ENCODE measurements at places on chromosomes 2 and 18. TPM values are rescaled to one million over a fixed set of nuclear protein-coding genes. Genes with fewer than 3 reads are reported as not detected.

DNA sequence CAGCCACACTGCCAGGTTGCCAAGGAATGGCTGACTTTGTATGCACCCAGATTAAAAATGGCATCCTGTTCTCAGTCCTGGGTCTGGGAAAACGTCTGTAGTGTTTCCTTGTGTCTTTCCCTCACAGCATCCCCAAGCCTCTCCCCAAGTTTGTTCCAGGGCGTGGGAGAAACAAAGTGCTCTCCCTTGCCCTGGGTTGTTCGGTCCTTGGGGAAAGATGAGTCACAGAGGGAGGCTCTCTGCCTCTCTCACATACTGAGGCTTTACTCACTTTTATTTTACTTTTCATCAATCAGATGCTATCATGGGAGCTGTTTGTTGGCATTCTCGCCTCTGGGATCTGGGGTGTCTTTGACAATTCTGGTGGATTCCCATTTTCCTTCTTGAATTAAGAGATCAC is 492.3 kb downstream of the XIRP2 start:
- DNase-seq = no peak

The RESP18 gene
- not detected for polyA plus RNA-seq

DNA sequence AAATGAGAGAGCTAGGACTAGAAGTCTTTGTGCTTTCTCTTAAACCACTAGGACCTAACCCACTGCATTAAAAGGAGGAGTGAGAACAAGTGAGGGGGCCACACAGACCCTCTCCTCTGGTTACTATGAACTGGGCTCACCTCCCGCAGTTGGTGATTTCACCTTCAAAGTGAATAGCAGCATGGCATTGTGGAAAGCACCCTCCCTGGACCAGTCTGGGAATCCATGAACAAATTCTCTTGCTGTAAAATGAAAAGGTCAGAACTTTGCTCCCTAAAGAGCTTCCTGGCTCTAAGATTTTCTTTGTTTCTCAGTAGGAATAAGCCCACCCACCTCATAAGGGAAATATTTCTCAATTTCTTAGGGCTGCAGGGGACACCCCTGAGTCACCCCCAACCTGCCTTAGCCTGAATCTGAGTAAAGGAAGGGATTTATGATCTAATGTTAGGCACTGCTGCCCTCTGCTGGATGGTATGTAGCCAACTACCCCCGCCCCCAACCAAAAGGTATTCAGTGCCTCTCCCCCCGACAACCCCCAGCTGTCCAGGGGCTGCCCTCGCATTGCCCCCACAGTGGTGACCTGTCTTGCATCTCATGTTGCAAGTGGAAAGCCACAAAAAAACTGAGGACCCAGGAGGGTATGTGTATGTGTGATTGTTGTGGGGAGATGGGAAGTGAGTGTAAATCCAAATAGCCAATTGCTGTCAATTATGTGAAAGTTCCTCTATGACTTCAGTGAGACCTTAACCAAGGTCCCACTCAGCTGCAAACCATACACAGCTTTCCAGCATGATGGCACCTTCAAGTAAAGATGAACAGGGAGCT is 230.9 kb upstream of the SLC14A2 start:
- no peak for DNase-seq

The ERBB4 gene
- polyA plus RNA-seq = not detected

GRCh38 chr2:28406276-28407096 is 13.8 kb downstream of the FOSL2 start:
- peak; percentile 73 for DNase-seq

- DNase-seq = no peak
These were observed 69.1 kb downstream of the HS6ST1 start for GRCh38 chr2:128249555-128249954.

- no peak for DNase-seq
These were observed 95.1 kb upstream of the WDSUB1 start for GRCh38 chr2:159381574-159381973.

DNA sequence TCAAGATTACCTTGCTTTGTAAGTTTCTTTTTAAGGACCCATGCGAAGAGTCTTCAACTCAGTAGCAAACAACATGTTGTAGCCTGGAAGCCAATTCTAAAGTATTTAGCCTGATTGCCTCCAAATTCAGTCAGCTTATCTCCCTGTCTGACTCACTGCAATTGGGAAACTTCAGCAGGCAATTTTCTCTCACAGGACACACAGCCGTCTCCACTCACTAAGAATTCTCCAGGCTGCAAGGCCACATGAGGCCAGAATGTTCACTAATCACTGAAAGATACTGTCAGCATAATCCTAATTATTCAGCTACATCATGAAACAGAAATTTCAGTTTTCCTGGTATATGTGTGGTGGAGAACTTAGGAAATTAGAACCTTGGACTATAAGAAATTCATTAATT is 78.1 kb upstream of the PDE1A start:
- no peak for DNase-seq

GRCh38 chr2:104163611-104164130 is 690.2 kb upstream of the POU3F3 start:
- no peak for DNase-seq

GRCh38 chr2:101328474-101329007 is 20.0 kb upstream of the RNF149 start:
- no peak for DNase-seq

- no peak for DNase-seq
These were observed 123.2 kb downstream of the PTH2R start for GRCh38 chr2:208529796-208530195.

- no peak for DNase-seq
These were observed 152.0 kb downstream of the CAPN13 start for GRCh38 chr2:30655211-30655610.

The GALNT3 gene
- 33.5 TPM for polyA plus RNA-seq

DNA sequence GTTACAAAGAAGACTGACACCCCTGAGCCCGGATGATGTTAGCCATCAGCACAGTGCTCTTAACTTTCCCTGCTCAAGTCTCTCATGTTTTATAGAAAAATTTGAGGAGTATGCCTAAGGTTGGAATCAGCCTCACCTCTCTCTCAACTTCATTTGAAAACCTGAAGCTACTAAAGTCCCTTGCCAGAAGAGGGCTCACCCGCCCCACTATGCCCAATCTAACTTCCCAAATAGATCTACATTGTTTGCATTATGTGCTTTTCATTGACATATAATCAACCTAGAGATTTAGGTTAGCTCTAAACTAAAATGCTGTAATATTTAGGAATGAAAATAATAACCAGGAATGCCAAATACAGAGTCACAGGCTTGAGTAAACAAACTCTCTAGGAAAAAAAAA is 305.4 kb downstream of the NCKAP5 start:
- DNase-seq = no peak

DNA sequence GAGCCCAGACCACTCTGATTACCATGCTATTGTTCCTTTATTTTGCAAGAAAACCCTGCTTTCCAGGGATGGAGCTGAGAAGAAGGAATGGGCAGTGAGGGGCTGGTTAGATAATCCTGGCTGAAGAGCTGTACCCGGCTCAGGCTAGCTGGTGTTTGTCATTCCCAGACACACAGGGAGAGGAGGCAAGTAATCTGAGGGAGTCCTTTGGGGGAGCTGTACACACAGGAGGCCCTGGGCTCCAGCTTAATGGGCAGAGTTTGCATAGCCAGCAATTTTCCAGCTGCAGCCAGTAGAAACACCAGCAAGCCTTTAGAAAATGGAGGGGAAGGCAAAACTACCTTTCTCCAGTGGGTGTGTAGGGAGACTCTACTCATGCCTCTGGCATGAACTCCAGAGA is 259.3 kb downstream of the SOX11 start:
- DNase-seq = no peak

- DNase-seq = no peak
These were observed 28.3 kb upstream of the ATOH8 start for GRCh38 chr2:85725451-85725850.
